ENCODE measurements at places on chromosomes 5 and 9.

GRCh38 chr9:127905788-127906191 is 6.4 kb upstream of the ST6GALNAC6 start:
- DNase-seq: no peak

DNA sequence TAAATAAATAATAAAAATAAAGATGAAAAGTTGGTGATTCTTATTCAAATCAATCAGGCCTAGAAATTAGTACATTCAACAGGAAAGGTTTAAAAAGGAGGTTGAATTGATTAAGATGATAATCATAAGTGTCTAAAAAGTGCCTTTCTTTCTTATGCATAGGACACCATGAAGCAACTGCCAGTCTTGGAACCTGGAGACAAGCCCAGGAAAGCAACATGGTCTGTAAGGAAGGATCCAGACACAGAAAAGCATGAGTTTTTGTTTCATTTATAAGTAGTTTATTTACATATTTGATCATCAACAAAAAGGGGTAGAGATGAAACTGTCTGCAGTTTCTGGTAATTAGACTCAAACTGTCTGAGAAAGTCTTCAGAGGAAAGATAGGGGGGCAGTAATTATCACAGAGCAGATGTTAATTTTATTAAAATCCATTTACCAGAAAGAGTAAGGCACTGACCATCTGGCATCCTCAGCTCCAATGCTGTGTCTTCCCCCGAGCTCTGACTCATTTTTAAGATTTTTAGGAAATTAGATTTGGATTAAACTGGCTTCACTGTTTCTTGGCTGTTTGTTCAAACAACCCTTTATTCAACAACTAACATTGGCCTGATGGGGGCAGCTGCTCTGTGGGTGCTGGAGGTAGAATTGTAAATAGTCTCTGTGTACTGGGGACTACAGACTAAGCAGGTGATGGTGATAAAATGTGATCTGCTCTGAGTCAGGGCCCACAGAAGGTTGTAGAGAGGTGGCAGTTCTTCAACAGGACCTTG is 2.7 kb downstream of the RABEPK start:
- no peak for DNase-seq

- DNase-seq: no peak
Measured at GRCh38 chr9:90853945-90854344, 52.3 kb downstream of the SYK start.

DNA sequence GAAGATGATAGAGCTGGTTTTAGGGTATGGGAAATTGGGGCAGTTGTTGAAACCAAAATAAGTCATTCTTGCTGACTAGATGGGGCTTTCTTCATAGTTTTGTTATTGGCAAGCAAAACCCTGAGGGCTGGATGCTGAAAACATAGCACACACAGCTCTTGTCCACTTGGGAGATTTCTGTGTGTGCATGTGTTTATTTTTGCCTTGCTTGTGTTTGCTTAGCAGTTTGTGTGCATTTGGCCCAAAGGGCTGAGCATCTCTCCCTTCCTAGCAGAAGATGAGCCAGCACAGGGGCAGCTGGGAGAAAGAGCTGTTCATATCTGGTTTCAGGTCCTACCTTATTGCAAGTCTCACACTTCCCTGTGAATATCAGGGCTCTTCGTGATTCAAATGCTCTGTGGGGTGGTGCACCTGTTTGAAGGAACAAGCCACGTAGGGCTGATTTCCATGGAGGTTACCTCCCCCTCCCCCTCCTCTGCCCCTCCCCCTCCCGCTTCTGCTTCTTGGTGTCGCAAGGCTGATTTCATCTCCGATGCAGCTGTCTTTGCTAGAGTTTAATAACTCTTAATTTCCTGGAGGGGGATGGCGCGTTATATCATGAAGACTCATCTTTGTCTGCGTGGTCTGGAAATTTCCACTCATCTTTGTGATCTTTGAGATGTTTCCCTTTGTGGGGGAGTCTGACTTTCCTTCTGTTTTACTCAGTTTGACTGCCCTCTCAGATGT is 296.5 kb downstream of the ARHGAP26 start:
- peak; percentile 90 for DNase-seq

GRCh38 chr9:70020991-70021571 is 22.6 kb upstream of the MAMDC2 start:
- peak; percentile 52 for DNase-seq

DNA sequence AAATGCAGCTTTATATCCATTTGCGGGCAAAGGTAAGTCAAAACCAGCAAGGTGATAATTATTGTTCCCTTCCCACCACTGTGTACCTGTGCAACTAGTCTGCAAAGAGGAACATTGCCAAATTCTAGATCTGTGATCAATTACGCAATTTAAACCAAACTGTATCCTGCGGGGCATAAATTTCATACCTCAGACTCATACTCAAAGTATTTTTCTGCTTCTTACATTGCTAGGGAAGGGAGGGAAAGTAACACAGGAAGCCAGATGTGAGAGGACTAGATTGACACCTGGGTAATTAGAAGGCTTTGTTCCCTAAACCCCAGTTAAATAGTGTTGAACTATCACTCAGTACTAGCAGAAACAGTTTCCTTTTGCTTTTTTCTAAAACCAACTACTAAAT is 240.2 kb upstream of the ZNF608 start:
- no peak for DNase-seq

DNA sequence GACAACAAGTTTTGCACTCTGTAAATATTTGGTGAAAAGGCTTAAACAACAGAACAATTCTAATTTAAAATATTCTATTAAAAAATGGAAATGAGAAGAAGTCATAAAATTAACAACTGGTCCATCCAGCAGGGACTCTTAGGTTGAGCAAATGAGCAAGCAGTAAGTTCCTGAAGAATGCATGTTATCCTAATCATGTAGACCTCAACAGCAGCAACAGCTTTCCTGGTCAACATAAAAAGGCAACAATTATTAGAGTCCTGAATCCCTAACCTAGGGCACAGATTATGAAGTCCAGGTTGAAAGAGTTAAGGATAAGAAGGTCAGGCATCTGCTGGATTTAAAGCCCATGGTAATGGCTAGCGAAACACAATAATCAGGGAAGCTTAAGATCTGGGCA is 120.9 kb downstream of the SSBP2 start:
- DNase-seq: no peak

- no peak for DNase-seq
Measured at GRCh38 chr5:16797951-16798350, 138.1 kb downstream of the MYO10 start.

GRCh38 chr5:91007251-91007650 is 375.9 kb downstream of the ARRDC3 start:
- DNase-seq: no peak

DNA sequence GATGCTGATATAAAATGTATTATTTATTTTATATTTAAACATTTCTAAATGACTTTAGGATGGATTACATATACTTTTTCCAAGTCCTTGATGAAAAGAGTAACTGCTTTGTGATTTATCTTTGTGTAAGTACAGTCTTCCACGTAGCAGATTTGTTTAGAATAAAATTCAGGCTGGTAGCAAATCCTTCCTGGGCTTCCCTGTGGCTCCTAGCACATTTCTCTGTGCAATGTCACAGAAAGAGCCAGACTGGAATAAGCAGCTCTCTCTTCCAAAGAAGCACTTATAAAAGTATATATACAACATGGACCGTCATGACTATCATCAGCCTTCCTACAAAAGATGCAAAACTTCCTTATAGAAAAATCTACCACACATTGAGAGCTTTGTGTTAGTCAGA is 388.6 kb downstream of the ACTL7B start:
- DNase-seq: no peak

DNA sequence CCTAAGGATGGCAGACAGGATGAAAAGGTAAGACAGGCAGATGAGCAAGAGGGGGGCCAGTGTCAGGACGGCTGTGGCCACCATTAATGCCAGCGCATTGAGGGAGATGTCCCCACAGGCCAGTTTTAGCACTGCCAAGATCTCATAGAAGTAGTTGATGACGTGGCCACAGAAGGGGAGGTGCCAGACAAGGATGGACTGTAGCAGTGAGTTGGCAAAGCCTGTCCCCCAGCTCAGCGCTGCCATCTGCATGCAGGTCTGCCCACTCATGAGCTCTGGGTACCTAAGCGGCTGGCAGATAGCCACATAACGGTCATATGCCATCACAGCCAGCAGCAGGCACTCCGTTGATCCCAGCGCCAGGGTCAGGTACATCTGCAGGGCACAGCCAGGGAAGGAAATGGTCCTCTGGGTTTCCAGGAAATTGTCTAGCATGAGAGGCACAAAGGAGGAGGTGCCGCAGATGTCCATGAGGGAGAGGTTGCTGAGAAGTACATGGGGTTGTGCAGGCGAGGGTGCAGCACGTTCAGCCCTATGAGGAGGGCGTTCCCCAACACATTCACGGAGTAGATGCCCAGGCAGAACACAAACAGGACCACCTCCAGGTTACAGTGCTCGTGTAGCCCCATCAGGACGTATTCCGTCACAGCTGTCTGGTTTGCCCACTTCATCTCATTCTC is 10.8 kb downstream of the OR13J1 start:
- no peak for DNase-seq

DNA sequence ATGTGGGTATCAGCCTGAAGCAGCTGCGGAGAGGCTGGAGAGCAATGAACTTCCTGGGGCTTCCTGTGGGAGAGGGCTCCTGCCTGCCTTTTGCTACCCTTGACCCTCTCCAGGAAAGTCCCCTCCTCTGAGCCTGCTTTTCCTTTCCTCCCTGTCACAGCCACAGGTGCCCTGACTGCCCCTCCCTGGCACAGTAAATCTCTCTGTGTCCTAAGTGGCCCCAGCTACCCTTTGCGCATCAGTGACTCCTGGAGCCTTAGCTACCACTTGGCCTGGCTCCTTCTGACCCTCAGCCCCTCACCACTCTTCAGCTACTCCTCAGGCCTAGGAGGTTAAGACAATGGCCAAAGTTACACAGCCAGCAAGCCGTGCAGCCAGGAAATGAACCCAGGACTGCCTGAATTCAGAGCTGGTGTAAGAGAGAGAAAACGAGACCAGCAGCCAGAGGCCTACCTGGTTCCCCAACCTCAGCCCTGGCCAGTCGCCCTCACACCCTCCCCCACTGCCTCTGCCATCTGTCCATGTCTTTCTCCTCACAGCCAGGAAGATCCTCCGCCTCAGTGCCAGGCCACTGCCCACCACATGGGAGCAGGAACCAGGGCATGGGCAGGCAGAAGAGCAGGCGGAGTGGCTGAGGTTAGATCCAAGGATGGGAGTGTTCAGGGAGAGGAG is 18.6 kb downstream of the CNTFR start:
- no peak for DNase-seq

DNA sequence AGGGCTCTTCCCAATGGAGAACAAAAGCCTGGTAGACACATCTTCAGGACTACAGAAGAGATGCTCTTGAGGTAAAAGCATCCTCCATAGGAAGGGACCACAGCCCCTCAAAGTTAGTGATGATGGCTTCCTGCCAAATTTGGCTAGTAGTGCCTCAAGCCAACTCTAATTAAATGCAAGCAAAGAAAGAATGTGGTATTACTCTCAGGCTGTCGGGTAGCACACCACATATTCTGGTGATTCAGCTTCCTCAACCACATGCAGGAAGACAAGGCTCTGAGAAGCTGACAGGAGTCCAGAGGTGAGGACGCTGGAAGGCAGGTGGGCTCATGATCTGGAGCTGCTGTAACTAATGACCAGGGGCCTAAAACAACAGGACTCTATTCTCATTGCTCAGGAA is 37.2 kb upstream of the S1PR3 start:
- DNase-seq: no peak

DNA sequence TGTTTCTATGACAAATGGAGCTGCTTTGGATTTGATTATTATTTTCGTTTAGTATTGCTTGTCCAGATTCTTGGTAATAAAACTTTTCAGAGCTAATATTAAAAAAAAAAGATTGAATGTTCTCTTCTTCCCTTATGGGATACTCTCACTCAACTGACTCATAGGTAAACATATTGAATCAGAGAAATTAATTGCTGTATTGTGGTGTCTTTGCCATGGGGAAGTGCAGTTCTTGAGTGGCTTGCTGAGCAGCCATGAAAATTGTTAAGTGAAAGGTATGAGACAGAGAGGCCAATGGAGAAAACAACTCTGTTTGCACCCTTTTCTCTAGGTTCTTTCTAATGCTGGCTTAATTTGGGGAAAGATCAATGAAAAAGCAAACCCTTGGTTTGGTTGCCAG is 149.9 kb upstream of the HMHB1 start:
- DNase-seq: no peak

DNA sequence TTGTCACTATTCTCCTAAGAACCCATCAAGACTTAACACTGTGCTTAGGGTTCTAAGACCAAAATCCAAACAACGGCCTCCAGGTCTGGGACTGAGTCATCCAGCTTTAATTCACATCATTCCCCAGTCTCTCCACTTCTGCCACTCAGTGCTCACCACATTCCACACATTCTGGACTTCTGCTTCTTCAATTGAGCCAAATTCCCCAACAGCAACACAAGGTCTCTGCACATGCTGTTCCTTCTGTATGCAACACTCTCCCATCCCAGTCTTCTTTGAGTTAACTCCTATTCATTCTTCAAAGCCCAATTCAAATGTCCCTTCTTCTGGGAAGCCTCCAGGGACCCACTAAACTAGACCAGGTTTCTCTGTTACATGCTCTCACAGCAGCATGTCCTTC is 97.8 kb downstream of the GPR21 start:
- no peak for DNase-seq

DNA sequence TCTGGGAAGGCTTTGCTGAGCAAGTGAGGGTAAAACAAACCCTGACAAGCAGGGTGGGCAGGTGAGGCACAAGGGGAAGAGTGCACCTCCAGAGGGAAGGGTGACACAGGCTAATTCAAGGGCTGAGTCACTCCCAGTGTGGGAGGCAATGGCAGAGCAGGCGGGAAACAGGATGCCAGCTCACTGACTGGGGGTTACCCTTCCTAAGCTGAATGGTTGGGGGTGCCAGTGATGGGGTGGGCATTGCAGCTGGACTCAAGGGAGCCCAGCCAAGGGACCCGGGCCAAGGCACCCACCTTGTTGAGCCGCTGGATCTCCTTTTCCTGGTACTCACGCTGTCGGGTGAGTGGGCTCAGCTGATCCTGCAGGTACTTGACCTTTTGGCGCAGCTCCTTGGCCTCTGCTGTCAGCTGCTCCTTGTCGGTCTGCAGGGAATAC is 18.4 kb downstream of the GPX3 start:
- DNase-seq: no peak

GRCh38 chr5:61333321-61333953 is 1.4 kb downstream of the ZSWIM6 start:
- peak; percentile 74 for DNase-seq

DNA sequence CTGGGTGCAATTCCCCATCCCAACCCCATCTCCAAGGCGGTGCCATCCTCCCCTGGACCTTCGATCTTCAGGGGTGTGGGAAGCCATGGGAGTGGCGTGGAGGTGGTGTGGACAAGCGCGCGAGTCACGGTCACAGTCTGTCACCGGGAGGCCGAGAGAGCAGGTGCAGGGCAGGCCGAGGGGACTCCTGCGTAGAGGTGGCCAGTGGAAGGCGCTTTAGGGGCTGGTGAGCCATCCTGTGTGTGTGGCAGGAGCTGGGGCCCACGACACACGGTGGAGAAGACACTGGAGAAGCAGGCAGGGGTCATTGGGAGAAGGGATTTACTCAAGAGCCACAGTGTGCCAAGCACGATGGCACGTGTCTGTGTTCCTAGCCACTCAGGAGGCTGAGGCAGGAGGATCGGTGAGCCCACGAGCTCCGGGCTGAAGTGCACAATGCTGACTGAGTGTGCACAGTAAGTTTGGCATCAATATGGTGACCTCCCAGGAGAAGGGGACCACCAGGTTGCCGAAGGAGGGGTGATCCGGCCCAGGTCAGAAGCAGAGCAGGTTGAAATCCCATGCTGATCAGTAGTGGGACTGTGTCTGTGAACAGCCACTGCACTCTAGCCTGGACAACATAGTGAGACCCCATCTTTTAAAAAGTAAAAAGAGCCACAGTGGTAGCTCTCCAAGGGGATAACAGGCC is 145.1 kb upstream of the PHYKPL start:
- DNase-seq: no peak

Measured in muscle of leg (tissue), 16 donors.